H54 (cell line): ENCODE measurements at places on chromosomes 12 and 14.

GRCh38 chr12:64269161-64269560, 47.1 kb upstream of the KICS2 start:
- no peak for DNase-seq

- DNase-seq = no peak
These were observed 7.3 kb downstream of the TMEM116 start for GRCh38 chr12:112005419-112006395.

- DNase-seq = no peak
These were observed 53.4 kb upstream of the FOXN3 start for GRCh38 chr14:89470401-89470800.

- no peak for DNase-seq
These were observed 1.6 kb downstream of the OAS3 start for GRCh38 chr12:112939761-112940381.

DNA sequence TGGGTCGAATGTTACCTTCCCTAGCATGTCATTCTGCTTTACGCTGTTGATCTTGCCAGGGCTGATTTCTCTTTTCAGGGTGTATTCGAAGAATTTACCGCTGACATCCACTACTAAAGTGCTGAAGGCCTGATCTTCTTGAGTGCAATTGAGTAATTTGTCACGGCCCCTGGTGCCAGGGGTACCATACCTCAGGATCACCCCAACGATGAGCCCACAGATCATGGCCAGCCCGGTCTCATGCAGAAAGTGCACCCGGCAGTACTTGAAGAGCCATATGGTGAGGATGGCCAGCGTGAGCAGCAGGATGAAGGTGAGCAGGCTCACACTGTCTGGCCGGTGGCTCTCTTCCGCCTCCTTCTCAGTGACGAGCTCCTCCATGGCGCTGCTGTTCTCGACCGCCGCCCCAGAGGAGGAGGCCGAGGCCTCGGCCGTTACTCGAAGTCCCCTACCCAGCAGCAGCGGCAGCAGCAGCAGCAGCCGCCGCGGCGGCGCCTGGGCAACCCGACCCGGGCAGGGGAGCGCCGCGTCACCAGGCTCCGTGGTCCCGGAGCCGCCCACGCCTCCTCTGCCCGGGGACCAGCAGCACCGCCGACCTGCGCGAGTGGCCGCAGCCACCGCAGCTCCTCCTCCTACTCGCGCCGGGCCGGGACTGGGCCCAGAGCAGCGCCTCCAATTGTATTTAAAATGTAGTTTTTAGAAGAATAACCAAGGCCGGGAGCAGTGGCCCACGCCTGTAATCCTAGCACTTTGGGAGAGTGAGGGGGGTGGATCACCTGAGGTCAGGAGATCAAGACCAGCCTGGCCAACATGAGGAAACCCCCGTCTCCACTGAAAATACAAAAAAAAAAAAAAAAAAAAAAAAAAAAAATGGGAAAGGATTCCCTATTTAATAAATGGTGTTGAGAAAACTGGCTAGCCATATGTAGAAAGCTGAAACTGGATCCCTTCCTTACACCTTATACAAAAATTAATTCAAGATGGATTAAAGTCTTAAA, 58.5 kb upstream of the TMPO start:
- no peak for DNase-seq

- no peak for DNase-seq
These were observed 4.6 kb downstream of the FAM177A1 start for GRCh38 chr14:35050652-35051051.

- no peak for DNase-seq
These were observed 638.5 kb downstream of the MED13L start for GRCh38 chr12:115638733-115639647.

GRCh38 chr12:106541201-106541600, 41.6 kb upstream of the RFX4 start:
- no peak for DNase-seq

- no peak for DNase-seq
These were observed 6.3 kb upstream of the TMPO start for GRCh38 chr12:98509063-98509462.

DNA sequence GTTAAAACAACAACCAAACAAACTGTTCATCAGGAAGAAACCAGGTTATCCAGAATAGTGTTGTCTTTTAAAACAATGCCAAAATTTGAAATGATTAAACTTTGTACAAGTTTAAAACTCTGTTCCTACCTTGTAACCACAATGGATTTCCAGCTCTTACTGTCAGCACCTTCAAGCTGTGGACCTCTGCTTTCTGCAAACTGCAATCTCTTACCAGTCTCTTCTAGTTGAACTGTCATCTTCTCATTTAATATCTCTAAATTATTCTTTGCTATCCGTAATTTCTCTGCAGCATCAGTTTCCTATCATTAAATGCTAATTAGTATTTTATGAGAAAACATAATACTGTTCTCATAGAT, 29.5 kb upstream of the C12orf50 start:
- DNase-seq = no peak

DNA sequence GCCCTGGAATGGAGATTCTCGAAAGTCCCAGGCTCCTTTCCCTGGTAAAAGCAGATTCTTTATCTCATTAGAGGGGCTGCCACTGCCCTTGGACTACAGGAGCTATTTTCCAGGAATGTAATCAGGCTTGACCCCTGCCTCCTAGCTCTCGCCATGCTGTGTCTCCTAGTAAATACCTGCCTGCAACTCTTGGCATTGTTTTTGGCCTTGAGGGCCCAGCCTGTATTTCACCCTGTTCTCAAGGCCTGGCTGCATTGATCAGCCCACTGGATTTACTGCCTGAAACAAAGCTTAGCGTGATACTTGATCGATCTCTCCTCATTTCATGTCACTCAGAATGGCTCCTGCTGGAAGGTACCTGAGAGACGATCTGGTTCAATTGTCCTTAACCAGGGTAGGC, 273.7 kb downstream of the CACNA1C start:
- no peak for DNase-seq

- no peak for DNase-seq
These were observed 9.3 kb downstream of the ZFHX2 start for GRCh38 chr14:23542261-23542660.

DNA sequence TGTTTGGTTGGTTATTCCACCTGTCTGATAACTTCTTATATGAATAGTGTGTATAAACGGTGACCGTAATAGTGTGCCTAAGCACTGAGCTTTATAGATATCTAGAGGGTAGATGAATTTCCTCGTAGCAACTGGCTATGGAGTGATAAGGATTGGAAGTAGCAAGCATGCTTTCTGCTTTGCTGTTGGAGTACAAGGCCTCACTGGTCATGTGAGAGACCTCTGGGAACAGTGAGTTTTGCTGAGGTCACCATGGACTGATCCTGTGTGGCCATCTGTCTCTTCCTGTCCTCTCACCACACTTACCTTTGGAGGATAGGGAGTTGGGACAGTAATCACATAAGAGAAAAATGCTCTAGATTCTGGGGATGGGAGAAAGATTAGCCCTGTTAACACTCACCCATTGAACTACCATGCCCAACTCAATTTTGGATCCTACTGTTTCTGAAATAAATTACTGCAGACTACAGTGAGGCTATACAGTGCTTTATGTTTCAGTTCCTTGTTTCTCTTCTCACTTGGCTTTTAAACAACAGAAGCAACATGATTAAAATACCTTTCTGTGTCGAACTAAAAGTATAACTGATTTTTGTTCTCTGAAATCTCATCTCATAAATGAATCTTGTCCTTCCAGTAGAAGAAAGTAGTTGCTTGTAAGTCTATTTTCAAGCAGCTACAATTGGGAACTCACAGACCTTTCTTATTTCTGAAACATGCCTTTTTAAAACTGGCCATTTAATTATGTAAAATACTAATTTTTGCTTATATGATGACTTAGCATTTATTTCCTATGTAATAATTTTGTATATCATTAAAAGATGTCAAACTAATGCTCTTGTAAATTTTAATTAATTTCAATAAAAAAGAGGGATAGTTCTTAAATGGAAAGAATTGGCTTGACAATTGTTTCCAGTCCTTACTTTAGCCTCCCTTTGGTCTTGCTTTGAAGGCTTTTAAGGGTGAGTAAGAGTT, 8.3 kb downstream of the TMX1 start:
- DNase-seq = no peak

DNA sequence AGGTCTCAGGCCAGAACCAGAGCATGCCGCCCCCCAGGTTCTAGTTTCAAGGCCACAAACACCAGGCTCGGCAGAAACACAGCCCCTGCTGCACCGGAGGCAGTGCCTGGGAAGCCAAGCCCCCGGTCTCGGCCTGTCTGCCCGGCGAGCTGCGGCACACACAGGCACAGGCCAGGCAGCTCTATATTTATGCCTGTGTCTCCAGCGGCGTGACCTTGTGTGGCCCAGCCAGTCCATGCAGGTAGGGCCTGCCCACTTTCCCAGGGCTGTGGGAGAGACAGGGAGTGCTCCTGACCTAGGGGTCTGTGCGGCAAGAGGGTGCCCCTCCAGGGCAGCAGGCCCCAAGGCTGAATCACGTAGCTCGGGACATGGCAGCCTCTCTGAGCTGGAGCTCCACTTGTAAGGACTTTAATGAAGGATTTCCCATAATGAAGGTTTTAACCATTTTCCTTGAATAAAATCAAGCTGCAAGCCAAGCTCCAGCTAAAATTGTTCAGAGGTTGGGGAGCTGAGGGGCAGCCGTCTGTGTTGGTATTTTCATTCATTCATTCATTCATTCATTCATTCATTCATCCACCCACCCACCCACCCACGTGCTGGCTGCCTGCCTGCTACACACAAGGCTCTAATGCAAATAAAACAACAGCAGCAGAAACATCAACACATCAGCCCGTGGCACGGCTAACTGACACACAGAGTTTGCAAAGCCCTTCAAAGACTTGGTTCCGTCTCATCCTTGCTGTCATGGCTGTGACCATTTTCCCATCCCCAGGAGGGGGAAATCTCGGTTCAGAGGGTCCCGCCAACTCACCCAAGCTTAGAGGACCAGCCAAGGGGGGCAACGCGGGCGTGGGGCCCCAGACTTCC, 92.0 kb downstream of the RFLNA start:
- no peak for DNase-seq

GRCh38 chr14:36657399-36658122, 4.1 kb upstream of the PAX9 start:
- DNase-seq = no peak

DNA sequence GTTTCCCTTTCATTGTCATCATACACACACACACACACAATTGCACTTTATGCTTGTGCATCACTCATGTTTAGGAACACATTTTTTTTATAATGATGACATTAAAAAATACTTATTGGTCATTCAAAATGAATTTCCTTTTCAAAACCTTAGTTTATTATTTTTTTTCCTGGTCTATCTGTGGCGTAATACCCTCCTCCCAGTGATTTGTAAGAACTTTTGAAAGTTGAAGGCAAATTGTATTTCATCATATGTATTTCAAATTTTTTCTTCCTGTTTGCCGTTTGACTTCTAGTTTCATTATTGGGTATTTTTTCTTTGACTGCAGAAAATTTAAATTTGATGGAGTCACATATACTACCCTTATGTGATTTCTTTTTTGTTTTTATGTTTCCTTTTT, 2.5 kb upstream of the LRRK2 start:
- no peak for DNase-seq

DNA sequence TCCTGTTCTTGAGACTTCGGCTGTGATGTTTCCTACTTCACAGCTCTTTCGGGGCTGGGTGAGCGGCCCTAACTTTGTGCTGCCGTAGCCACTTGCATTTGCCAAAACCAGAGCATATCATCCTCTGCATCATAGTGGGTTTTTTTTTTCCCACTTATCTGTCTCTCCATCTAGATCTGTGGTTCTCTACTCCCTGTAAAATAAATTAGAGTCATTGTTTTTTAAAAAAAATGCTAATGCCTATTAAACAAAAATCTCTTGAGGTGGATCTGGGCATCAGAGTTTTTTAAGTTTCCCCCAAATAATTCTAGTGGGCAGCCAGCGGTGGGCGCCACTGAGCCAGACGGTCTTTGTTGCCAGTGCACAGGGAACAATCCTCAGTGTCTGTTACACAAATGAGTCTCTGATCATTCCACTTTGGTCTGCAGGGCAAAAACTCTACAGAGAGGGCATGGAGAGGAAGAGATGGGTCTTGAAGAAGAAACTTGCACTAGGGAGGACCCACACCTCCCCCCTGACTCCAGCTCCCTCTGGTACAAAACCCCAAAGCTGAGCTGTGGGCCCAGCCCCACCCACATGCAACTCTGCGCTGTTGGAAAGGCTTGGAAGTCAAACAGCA, 62.4 kb upstream of the BCL2L14 start:
- DNase-seq = no peak

DNA sequence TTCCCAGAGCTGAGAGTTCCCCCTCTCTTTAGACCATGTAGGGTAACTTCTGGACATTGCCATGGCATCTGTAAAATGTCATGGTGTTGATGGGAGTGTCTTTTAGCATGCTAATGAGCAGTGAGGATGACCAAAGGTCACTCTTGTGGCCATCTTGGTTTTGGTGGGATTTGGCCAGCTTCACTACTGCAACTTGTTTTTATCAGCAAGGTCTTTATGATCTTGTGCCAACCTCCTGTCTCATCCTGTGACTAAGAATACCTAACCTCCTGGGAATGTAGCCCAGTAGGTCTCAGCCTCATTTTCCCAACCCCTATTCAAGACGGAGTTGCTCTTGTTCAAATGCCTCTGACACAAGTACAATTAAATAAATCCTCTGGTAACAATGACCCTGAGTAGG, 244.4 kb downstream of the NEDD1 start:
- no peak for DNase-seq

GRCh38 chr14:102020058-102020971, 55.9 kb downstream of the DYNC1H1 start:
- peak; percentile 68 for DNase-seq

- DNase-seq = no peak
These were observed 2.2 kb downstream of the TMEM132C start for GRCh38 chr12:128269181-128269591.

DNA sequence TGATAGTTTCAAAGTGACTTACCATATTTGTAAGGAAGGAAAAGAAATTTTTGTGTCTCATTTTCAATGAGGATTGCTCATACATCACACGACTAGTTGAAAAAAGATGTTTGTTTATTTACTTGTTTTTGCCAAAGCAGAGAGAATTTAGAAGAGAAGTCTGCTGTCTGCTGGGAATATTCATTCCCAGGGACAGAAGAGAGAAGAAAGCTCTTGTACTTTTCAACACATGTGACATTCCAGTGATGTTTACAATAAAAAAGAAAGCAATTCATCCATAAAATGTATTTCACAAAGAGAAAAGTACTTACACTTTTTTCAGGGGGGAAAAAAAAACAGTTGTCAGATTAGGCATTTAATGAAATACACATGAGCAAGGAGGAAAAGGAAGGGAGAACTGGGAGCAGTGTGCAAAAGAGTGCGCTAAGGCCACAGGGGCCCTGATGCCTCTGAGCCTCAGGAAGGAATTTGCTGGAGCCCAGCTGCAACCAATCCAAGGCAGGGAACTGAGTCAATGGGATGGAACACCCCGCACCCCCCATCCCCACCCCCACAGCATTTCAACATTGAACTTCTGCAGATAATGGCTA, 115.0 kb downstream of the RPAP3 start:
- no peak for DNase-seq

DNA sequence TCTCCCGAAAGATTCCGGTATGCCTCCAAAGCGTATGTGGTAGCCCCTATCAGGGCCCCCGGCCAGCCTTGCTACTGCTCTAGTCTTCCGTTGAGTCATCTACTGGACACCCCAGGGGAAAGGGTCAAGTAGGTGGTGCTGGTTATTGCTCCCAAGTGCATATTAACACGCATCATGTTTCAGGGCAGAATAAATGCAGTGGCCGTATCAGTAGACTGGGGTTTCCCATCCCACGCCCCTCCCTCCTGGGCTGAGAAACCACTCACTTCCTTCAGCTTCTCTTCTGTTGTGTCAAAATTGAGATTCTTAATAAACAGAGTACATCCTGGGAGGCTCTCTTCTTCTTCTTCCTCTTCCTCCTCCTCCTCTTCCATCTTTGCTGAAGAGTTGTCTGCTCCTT, 39.3 kb downstream of the RBM19 start:
- no peak for DNase-seq

- no peak for DNase-seq
These were observed 43.9 kb downstream of the PPP4R3A start for GRCh38 chr14:91466192-91466591.
